Forelimb muscle (tissue), 1 donor: ENCODE measurements at places on chromosomes 12 and 14.

DNA sequence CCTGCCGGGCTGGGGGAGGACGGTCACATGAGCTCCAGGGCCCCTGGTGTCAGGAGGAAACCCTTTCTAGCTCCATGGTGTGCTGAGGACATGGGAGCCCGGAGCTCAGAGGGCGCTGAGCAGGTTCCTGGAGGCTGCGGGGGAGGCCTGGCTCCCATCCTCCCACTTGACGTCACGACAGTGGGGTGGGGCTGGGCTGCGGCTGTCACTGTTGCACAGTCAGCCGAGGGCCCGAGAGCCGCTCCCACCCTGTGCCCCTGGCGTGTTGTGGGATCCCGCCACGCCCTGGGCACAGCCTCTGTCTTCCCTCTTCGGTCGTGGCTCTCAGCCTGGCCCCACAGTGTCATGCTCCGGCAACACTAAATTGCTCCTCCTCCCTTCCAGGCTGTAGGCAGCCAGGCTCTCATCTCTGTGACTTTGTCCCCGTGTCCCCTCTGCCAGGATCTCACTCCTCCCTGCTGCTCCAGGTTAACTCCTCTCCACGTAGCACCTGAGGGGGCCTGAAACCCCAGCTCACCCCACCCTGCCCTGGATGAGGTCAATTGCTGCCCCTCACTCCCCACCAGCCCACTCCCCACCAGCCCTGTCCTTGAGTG lies 33.0 kb downstream of the BEGAIN start:
- DNase-seq, result no peak

GRCh38 chr12:79299447-79300198 lies 391.1 kb downstream of the PAWR start:
- no peak for DNase-seq

DNA sequence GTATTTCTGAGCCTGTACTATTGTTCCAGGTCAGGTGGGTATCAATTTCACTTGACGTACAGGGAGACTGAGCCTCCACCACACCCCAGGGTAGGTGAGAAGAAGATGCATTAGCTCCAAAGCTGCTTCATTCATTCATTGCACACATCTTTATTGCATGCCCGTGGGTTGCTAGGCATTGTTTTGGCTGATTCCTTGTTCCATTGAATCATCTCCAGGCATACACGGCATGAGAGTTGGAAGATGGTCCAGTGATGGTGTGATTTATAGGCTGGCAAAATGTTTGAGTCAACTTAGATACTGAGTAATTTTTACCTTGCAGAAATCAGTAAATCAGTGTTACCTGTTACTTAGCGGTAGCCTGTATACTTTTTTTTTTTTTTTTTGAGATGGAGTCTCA lies 21.2 kb downstream of the KLC1 start:
- DNase-seq, result no peak

- DNase-seq, result no peak
These were observed 764.3 kb downstream of the NOVA1 start for GRCh38 chr14:25833341-25834126.

DNA sequence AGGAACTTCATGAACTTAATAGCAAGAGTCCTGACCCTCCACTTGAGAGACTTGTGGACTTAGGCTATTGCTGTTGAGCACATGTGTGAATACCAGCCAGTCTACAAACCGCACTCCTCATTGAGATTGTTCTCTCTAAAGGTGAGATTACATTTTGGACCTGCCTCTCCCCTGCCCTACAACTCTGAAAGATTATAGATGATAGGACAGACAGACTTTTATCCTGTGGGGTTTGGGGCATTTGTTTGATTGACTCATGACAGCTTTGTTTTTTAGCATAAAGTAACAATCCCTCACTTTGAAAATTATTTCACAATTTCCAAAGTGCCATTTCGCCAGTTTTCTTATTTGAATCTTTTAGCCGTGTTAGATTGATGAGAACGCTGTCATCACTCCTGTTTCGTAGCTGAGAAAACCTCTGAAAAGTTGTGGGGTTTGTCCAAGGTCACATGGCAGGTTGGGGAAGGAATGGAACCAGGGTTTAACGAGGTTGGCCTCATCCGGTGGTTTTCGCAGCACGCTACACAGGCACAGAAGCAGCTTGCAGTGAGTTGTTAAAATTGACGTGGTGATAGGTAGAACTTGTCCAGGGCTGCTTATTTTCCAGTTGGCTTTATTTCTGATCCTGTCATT lies 836 bp downstream of the EVL start:
- DNase-seq, result no peak

- DNase-seq, result no peak
These were observed 75.2 kb downstream of the NTS start for GRCh38 chr12:85949253-85949652.

DNA sequence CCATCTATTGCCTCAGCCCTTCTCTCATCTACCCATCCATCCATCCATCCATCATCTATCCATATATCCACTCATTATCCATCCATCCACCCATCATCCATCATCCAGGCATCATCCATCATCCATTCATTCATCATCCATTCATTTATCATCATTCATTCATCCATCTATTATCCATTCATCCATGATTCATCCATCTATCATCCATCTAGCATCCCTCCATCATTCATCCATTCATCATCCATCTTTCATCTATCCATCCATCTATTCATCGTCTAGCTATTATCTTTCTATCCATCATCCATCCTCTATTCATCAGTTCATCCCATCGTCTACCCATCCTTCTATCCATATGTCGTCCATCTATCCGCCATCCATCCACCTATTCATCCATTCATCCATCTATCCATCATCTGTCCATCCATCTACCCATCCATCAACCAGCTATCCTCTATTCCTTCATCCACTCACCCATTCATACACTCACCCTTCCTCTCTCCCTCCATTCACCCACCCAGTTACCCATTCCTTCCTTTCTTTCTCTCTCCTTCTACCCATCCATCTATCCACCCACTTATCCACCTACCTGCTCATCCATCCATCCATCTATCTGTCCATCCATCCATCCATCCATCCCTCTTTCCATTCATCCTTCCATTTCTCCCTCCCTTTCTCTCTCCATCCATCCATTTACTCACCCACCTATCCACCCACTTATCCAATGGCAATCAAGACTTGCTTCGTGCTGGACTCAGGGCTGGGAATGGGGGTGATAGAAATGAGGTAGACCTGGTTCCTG lies 59.3 kb downstream of the KIF26A start:
- DNase-seq, result no peak

DNA sequence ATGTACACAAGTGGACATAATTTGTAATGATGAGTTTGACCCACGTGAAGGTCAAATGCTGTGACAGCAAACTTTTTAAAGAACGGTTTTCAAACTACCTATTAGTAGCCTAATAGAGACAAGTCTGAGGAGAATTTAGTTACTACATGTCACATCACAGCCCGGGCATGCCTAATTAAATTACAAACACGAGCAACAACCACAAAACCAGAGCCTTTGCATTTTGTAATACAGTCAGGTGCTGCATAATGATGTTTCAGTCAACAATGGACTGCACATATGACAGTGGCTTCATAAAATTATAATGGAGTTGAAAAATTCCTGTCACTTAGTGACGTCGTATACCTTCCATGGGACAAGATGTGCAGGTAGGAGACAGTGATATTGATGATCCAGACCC lies 274.5 kb downstream of the DACT1 start:
- DNase-seq, result no peak

DNA sequence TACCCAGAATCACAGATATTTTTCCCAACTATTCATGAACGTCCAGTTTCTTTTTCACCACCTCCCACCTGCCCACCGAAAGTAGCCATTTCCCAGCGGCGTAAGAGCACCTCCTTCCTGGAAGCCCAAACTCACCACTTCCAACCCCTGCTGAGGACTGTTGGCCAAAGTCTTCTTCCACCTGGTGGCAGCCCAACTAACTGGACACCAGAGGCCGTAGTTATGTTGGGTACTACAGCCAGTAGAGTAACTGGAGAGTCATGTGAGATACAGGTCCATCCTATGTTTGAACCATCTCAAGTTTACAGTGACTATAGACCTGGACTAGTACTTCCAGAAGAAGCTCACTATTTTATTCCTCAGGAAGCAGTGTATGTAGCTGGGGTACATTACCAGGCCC lies 81.6 kb downstream of the RAD52 start:
- DNase-seq, result no peak

GRCh38 chr12:113120670-113121370 lies 14.7 kb downstream of the RASAL1 start:
- DNase-seq, result no peak

- DNase-seq, result no peak
These were observed 43.9 kb downstream of the CCDC88C start for GRCh38 chr14:91373591-91374254.

DNA sequence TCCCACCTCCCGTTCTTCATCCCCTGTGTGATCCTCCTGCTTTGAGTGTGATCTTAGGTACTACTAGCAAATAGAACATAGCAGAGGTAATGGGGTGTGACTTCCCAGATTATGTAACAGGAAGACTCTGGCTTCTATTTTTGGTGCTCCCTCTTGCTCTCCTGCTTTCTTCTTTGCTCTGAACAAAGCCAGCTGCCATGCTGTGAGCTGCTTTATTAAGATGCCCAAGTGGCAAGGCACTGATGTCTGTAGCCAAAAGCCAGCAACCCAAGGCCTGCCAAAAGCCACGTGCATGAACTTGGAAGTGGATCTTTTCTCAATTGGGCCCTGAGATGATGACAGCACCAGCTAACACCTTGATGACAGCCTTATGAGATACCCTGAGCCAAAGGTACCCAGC lies 5.8 kb upstream of the MFAP5 start:
- no peak for DNase-seq

DNA sequence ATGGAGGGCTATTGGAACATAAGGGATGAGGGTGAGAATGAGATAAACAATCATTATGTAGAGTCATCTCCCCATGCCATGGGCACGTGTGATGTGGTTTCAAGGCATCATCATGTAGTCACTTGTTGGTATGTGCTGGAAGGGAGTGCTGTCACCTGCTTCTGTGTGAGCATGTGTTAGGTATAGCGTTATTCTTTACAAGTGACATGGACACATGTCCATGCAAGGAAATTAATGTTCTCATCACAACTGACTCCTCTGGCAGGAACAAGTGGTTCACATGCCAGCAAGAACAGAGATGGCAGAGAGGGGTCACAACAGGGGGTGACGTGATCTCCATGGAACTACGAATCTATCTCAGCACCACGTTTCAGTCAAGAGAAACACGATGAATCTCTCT lies 815.8 kb downstream of the BCL11B start:
- no peak for DNase-seq

DNA sequence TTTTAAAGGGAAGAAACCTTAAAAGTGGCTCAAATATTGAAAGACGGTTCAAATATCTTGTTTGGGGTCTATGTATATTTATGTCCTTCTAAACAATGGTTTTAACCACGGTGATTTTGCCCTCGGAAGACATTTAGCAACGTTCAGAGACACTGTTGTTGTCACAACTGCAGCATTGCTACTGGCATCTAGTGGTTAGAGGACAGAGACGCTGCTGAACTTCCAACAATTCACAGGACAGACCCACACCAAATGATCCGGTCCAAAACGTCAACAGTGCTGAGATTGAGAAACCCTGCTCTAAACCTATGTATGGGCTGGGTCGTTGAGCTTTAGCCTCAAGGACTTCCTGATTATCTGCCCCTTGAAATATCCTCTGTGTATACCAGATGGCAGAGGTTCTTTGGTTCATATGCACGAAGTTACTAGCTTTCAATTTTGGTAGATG lies 1.7 kb downstream of the ANGEL1 start:
- DNase-seq, result no peak

GRCh38 chr12:46452061-46452615 lies 79.6 kb upstream of the SLC38A2 start:
- no peak for DNase-seq
